Ovary (tissue), 10 donors: ENCODE measurements at places on chromosomes 1 and 21. TPM values are rescaled to one million over a fixed set of nuclear protein-coding genes. Genes with fewer than 3 reads are reported as not detected.

DNA sequence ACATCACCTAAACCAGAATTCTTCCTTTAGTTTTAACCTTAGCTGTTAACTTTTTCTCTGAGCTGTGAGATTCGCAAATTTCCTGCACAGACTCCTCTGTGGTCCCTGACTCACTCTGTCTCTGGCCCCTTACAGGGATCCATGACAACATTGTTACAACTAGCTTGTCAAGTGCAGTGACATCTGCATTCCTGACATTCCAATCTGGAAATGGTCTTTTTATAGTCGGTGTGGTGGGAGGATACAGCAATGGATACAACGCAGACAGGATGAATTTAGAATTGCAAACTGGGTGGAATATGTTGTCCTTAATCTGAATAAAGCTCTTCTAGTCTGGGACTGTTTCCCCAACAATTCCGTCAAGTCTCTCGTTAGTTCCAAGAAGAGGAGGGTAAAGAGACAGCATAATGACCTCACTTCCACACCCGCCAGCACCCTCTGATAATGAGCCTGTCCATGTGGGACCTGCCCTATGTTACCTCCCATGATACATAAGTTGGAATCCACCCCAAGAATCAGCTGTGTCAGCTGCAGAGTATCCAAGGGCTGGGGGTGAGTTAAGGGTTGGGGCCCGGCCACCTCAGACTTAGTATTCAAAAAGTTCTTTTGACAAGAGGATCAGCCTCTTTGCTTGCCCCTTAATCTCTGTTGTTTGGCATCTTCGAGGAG is 49.4 kb downstream of the ILDR2 start:
- no peak overlapping the region for H3K27ac ChIP-seq
- no peak for DNase-seq
- no peaks in the 10 kb centered on the region for H3K4me1 ChIP-seq

DNA sequence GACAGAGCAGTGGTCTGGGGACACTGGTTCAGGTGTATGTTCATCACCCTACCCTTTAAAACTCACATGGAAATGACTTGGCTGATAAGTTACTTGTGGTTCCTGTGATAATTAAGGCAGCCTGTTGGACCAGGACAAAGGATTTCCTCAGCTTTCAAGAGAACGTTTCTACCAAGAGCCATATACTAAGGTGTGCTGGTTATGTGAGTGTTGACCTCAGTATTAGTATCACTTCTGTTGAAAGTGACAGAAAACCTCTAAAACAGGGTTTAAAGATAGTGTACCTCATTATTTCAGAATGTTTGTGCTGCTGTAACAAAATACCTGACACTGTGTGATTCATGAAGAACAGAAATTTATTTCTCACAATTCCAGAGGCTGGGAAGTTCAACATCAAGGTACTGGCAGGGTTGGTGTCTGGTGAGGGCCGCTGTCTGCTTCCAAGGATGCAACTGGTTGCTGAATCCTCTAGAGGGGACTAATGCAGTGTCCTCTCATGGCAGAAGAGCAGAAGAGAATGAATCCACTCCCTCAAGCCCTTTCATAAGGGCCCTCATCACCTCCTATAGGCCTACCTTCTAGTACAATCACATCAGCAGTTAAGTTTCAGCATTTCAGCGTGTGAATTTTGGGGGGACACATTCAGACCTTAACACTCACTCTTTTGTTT is 54.9 kb downstream of the UCK2 start:
- H3K36me3 ChIP-seq: no peaks in the 10 kb centered on the region
- no peak overlapping the region for H3K27ac ChIP-seq
- no peaks in the 10 kb centered on the region for H3K27me3 ChIP-seq
- DNase-seq: no peak
- H3K4me3 ChIP-seq: no peak overlapping the region

DPYD gene
- total RNA-seq: 31.7 TPM

DNA sequence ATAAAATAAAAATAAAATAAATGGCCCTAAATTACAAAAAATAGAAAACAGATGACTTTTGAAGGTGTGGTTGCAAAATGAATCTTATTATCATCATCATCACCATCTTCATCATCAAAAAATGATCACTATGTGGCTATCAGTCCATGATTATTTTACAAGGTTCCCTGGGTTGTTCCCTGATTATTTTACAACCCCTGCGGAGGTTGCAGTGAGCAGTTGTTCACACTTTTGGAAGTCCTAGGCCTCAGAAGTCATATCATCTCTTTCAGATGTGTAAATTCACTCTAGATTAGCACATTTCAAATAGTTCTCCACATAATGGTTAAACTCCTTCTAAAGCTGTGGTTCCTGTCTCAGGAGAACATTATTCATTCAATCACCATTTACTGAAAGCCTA is 57.4 kb upstream of the NR5A2 start:
- no peaks in the 10 kb centered on the region for H3K36me3 ChIP-seq
- no peaks in the 10 kb centered on the region for H3K27me3 ChIP-seq
- no peaks in the 10 kb centered on the region for H3K4me1 ChIP-seq
- no peak overlapping the region for H3K4me3 ChIP-seq

GRCh38 chr1:235503403-235504121 is 690 bp downstream of the B3GALNT2 start:
- H3K4me3 ChIP-seq: peak overlapping the region; percentile 93
- no peaks in the 10 kb centered on the region for H3K36me3 ChIP-seq
- no peaks in the 10 kb centered on the region for H3K27me3 ChIP-seq

DNA sequence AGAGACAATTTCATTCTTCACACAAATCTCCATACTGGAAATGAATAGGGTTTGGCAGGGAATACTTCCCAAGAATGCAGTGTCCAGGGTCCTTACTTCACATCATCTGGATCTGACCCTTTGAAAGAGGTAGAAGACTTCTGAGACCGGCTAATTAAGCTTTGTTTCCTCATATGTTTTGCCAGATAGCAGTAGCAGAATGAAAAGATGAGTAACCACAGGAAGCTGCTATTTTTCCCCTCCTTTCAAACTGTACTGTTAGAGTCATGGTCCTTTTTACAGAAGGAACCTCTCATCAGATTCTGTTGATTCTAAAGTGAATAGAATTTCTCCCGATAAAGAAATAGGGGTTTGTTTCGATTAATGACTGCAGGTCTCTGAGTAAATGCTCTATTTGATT is 1.4 kb upstream of the OLFML3 start:
- no peak overlapping the region for H3K4me3 ChIP-seq
- no peaks in the 10 kb centered on the region for H3K36me3 ChIP-seq
- DNase-seq: no peak
- H3K27ac ChIP-seq: no peak overlapping the region

B3GALT2 gene
- 2.5 TPM for total RNA-seq

GRCh38 chr1:182332261-182333060 is 59.1 kb downstream of the GLUL start:
- no peaks in the 10 kb centered on the region for H3K27me3 ChIP-seq
- no peak for DNase-seq
- H3K27ac ChIP-seq: no peak overlapping the region
- H3K36me3 ChIP-seq: no peaks in the 10 kb centered on the region
- H3K4me1 ChIP-seq: no peaks in the 10 kb centered on the region
- H3K4me3 ChIP-seq: no peak overlapping the region
